ENCODE measurements at places on chromosomes 7 and 10.

- no peak for DNase-seq
These were observed 26.3 kb downstream of the NPTX2 start for GRCh38 chr7:98643236-98643985.

DNA sequence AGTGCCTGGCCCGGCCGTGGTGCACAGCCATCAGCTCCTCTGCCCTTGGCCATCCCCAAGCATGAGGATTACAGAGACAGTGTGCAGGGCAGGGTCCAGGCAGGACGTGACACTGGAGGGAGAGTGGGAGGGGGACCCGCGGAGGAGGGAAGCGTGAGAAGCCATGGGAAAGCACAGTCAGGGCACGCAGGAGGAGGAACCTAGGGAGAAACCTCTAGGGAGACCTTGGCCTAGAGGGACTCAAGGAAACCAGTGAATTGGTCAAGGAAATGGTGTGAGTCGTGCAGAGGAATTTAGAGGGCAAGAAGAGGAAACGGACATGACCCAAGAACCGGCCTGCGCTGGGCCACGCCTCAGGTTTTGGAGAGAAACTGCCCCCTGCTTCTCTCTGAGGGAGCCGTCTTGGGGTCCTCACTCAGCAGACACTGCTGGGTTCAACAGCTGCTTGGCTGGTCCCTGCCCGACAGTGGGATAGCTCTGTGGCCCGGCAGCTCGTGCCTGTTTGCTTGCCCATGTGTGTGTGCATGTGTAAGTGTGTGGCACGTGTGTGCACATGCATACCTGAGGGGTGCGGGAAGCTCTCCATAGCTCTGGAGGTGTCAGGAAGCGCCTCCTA, 3.2 kb downstream of the OPN4 start:
- DNase-seq, result no peak

- DNase-seq, result no peak
These were observed 102.4 kb downstream of the EGFR start for GRCh38 chr7:55121249-55121648.

DNA sequence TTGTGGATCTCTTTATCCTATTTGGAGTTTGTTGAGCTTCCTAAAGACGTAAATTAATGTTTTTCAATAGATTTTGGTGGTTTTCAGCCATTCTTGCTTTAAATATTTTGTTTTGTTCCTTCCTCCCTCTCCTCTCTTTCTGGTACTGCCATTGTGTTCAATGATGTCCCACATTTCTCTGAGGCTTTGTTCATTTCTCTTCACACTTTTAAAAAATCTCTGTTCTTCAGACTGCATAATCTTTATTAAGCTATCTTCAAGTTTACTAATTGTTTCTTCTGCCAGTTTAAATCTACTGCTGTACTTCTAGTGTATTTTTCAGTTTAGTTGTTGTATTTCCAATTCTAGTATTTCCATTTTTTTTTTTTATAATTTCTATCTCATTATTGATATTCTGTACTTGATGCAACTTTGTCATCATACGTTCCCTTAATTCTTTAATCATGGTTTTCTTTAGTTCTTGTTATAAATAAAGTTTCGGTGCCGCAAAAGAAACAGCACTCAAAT, 45.6 kb upstream of the FZD9 start:
- no peak for DNase-seq

All from activated naive CD4-positive, alpha-beta T cell treated with anti-CD3 and anti-CD28 coated beads for 36 hours (primary cell).